ENCODE measurements at places on chromosomes 13 and 19. TPM values are rescaled to one million over a fixed set of nuclear protein-coding genes. Genes with fewer than 3 reads are reported as not detected.

The CDADC1 gene
- 3.6 TPM for total RNA-seq

The GAPDHS gene
- not detected for total RNA-seq

The LRRC63 gene
- not detected for total RNA-seq

The C1QTNF9B gene
- not detected for total RNA-seq

The CEACAM5 gene
- total RNA-seq = not detected

The CEACAM4 gene
- total RNA-seq = not detected

The LYPD3 gene
- total RNA-seq = 0.88 TPM

DNA sequence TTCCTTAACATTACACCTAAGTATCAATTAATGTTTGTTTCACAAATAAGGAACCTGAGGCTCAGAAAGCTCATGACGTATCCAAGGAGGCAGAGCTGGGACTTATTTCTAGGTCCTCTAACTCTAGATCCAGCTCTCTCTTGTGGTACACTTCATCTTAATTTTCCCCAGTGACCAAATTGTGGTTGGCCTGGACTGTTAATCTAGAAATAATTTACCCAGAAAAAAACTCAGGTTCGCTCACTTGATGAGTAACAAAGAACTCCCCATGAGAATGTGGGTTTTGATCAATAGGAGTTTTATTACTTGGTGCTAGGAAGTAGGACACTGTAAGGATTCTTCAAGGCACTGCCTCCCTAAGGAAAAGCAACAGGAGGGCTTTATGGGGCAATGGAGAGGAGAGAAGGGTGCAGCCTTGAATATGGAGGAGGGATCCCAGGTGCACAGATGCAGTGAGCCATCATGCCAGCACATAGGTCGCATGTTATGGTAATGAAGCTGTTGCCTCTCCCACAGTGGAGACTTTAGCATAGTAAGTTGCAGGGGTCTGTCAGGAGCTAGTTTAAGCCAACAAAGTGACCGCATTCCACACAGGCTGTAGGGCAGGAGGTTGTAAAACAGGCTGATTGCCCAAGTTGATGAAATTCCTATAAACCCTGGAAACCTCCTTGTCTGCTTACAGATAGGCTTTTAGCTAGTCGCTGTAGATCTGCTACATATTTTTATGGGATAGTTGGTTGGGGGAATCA is 14.7 kb downstream of the RAP2A start:
- no peak for DNase-seq

GRCh38 chr13:65623148-65623547 is 1607.0 kb downstream of the PCDH9 start:
- no peak for DNase-seq

DNA sequence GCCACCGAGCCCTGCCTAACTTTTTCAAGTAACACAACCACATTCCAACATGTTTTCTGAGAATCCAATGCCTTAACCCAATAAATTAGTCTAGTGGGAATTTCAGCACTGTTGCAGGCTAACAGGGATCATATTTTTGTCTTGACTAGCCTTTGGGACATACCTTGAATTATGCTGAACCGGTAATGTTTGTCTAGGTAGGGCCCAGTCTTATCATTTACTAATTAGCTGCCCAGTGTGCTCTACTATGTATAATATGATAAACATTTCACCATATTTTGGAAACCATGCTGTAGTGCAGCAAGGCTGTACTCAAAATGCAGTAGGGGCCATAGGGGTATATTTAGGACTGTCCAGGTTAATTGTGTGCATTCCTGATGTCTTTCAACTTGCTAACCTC is 3.3 kb upstream of the PDS5B start:
- DNase-seq = no peak

- no peak for DNase-seq
Observed at GRCh38 chr13:44048326-44048725, 168.6 kb downstream of the LACC1 start.

DNA sequence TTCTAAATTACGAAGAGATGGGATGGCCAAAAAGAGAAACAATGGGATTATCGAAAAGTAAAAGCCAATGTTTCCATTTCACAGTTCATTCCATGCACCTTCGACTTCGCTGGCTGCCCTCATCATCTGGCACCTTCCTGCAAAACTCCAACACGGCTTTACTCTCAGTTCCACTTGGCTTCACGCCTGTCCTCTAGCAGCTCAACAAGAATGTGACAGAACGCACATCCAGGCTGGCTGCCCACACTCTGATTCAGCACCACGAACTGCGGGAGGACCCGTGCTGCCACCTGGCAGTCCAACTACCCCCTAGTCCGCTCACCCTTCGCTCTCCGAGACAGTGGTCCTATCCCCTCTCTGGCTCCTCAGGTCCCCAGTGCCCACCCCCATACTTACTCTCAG is 11.7 kb downstream of the ATP7B start:
- no peak for DNase-seq

GRCh38 chr19:16265205-16265604 is 59.4 kb upstream of the KLF2 start:
- no peak for DNase-seq

GRCh38 chr13:56412856-56413255 is 727.9 kb upstream of the PRR20A start:
- no peak for DNase-seq
